ENCODE measurements at places on chromosomes 16 and 17. TPM values are rescaled to one million over a fixed set of nuclear protein-coding genes. Genes with fewer than 3 reads are reported as not detected.

Gene DDX28
- 28.4 TPM for total RNA-seq

Gene SPATA32
- total RNA-seq: 0.56 TPM

Gene PYY
- total RNA-seq: 0.36 TPM

Gene SLFN12L
- total RNA-seq: 45.2 TPM

Gene TMEM92
- total RNA-seq: 0.21 TPM

Gene RAB11FIP4
- 29.8 TPM for total RNA-seq

Gene CACNG4
- not detected for total RNA-seq

Gene C17orf67
- 3.1 TPM for total RNA-seq

Gene MRPL45
- total RNA-seq: 43.1 TPM

Gene EXOC3L1
- total RNA-seq: 0.34 TPM

Gene ATP2A3
- total RNA-seq: 107 TPM

Gene CNTNAP1
- total RNA-seq: 2.2 TPM

Gene BTBD17
- not detected for total RNA-seq

Gene ALDOC
- total RNA-seq: 44.0 TPM

Gene HELZ
- 70.4 TPM for total RNA-seq

Gene CYB5B
- total RNA-seq: 157 TPM

Gene GLIS2
- total RNA-seq: 0.54 TPM

Gene KRT33B
- total RNA-seq: not detected

Gene GLP2R
- not detected for total RNA-seq

Gene PDIA2
- total RNA-seq: not detected

Gene LITAFD
- not detected for total RNA-seq

Gene SLC35G6
- not detected for total RNA-seq

Gene RANBP10
- total RNA-seq: 25.7 TPM

Gene G6PC1
- not detected for total RNA-seq

Gene TMIGD1
- total RNA-seq: not detected

Gene TOP2A
- total RNA-seq: 161 TPM

Gene ABCC11
- total RNA-seq: not detected

Gene C16orf92
- not detected for total RNA-seq

Gene EMP2
- total RNA-seq: not detected

Gene HOXB3
- total RNA-seq: 2.5 TPM

Gene TBC1D3C
- total RNA-seq: 0.20 TPM

Gene KRT32
- not detected for total RNA-seq

Gene MAPT
- 0.64 TPM for total RNA-seq

Gene FOXF1
- total RNA-seq: not detected

Gene TP53TG3
- not detected for total RNA-seq

Gene SLFN11
- 70.8 TPM for total RNA-seq

Gene GRB7
- 0.64 TPM for total RNA-seq

Gene ALDH3A1
- total RNA-seq: not detected

Gene CEMP1
- 0.23 TPM for total RNA-seq

Gene MATCAP1
- 48.2 TPM for total RNA-seq

Gene ZDHHC7
- 29.0 TPM for total RNA-seq

Gene YPEL3
- total RNA-seq: 15.1 TPM

Gene SCGB1C2
- total RNA-seq: not detected

Gene SOST
- not detected for total RNA-seq

Gene C17orf50
- total RNA-seq: not detected

Gene FOXO3B
- total RNA-seq: 5.7 TPM

Gene PCTP
- total RNA-seq: 8.4 TPM

Gene OR1F1
- not detected for total RNA-seq

Gene TLCD2
- total RNA-seq: 0.13 TPM

Gene MT3
- 1.9 TPM for total RNA-seq

Gene KRTAP4-4
- not detected for total RNA-seq

Gene OSGIN1
- 1.2 TPM for total RNA-seq

Gene ACD
- 59.1 TPM for total RNA-seq

Gene TMC8
- total RNA-seq: 234 TPM

Gene SCNN1B
- not detected for total RNA-seq

Gene UNC119
- 63.3 TPM for total RNA-seq

Gene KCNJ16
- total RNA-seq: not detected

Gene PRR15L
- not detected for total RNA-seq

Gene CDRT15L2
- total RNA-seq: not detected
